ENCODE measurements at places on chromosomes 2 and 18.

- no peak for DNase-seq
Measured at GRCh38 chr2:229426464-229426863, 155.4 kb upstream of the PID1 start.

- DNase-seq, result no peak
Measured at GRCh38 chr2:7057865-7058400, 140.7 kb downstream of the RNF144A start.

- DNase-seq, result no peak
Measured at GRCh38 chr2:197035002-197035401, 108.5 kb upstream of the PGAP1 start.

DNA sequence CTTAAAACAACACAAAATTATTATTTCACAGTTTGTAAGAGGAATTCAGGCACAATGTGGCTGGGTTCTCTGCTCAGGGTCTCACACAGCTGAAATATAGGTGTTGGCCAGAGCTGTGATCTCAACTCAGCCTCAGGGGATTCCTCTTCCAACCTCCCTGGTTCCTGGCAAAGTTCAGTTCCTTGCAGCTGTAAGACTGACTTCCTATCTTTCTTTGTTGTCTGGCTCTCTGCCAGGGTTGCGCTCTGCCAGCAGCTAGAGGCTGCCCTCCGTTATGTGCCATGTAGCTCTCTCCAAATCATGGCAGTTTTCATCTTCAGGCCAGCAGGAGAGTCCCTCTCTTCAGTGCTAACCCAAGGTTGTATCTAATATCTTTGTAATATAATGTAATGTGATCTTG, 272.5 kb upstream of the KCNJ3 start:
- DNase-seq, result no peak

DNA sequence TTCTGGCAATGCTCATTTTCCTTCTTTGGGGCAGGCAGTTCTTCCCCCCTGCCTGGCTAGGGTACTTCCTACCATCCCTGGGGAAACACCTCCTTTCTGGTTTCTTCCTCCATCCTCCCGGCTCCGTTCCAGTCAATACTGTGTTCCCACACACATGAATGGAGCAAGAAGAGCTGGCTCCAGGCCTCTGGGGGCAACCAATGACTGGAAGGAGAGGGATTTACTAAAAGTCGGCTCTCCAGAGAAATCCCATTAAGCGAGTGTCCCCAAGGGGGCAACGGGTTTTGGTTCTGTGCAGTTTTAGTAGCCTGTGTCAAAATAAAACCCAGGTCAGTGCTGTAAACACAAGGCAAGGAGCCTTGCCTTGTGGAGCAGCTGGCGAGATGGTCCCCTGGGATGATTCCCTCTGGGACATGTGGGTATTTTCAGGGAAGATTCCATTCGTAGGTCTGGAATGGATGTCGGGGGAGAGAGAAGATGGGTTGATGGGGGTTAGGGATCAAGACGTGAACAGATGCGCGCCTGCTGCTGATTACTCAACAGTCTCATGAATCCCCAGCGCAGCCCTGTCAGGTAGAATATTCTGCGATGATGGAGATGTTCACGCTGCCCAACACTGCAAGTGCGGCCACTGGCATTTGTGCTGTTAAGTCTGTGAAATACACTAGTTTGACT, 32.0 kb downstream of the EMILIN2 start:
- no peak for DNase-seq

DNA sequence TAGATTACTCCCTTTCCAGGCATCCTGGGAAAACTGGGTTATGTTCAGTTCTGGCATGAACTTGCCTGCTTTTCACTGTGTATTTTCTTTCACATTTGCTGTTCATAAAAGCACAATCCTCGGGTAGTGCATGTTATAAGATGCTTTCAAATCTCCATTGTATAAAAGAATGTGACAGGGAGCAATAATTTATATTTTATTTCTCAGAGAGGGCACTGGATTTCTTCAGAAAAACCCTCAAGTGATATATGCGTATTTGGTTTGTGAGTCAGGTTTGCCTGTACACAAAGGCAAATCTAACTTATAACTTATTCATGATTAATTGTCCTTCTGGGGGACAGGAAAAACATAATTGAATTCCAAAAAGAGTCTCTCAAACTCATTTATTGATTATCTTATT, 440.7 kb upstream of the MMADHC start:
- no peak for DNase-seq

DNA sequence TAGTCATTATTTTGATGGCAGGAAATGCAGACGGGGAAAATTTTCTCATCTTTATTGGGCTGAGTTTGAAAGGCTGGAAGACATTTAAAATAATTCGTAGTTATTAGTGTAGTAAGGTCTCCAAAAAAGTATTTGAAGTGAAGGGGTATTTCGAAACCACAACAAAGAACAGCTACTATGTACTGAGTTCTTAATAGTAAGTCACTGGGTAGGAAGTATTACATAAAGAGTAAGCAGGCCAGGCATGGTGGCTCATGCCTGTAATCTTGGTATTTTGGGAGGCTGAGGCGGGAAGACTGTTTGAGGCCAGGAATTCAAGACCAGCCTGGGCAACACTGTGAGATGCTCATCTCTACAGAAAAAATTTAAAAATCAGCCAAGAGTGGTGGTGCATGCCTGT, 113.6 kb downstream of the MEP1B start:
- no peak for DNase-seq
